RPMI7951 (cell line): ENCODE measurements at places on chromosomes 5 and 9.

- DNase-seq = no peak
Observed at GRCh38 chr5:30997681-30998080, 195.8 kb upstream of the CDH6 start.

- DNase-seq = peak; percentile 64
Observed at GRCh38 chr5:69414885-69415583, at the start of gene MARVELD2. MARVELD2 (plus strand) TSS chr5:69415116; CDS start chr5:69419386, 4,270 bp downstream.

GRCh38 chr5:178131446-178131996 lies 707 bp downstream of the RMND5B start:
- no peak for DNase-seq

- no peak for DNase-seq
Observed at GRCh38 chr9:69985971-69986370, 57.7 kb upstream of the MAMDC2 start.
